ENCODE measurements at places on chromosomes 6 and 20.

DNA sequence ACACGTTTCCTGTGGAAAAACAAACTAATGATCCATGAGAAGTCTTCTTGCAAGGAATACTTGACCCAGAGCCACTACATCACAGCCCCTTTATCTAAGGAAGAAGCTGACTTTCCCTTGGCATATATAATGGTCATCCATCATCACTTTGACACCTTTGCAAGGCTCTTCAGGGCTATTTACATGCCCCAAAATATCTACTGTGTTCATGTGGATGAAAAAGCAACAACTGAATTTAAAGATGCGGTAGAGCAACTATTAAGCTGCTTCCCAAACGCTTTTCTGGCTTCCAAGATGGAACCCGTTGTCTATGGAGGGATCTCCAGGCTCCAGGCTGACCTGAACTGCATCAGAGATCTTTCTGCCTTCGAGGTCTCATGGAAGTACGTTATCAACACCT, 35.4 kb downstream of the GCNT2 start:
- peak overlapping the region; percentile 48 for H3K4me3 ChIP-seq
- H3K27me3 ChIP-seq = no peaks in the 10 kb centered on the region
- H3K4me1 ChIP-seq = no peaks in the 10 kb centered on the region
- DNase-seq = no peak
- H3K27ac ChIP-seq = peak overlapping the region; percentile 78

- no peak for DNase-seq
- no peak overlapping the region for H3K27ac ChIP-seq
Observed at GRCh38 chr20:61538943-61539265, 286.8 kb downstream of the CDH4 start.

DNA sequence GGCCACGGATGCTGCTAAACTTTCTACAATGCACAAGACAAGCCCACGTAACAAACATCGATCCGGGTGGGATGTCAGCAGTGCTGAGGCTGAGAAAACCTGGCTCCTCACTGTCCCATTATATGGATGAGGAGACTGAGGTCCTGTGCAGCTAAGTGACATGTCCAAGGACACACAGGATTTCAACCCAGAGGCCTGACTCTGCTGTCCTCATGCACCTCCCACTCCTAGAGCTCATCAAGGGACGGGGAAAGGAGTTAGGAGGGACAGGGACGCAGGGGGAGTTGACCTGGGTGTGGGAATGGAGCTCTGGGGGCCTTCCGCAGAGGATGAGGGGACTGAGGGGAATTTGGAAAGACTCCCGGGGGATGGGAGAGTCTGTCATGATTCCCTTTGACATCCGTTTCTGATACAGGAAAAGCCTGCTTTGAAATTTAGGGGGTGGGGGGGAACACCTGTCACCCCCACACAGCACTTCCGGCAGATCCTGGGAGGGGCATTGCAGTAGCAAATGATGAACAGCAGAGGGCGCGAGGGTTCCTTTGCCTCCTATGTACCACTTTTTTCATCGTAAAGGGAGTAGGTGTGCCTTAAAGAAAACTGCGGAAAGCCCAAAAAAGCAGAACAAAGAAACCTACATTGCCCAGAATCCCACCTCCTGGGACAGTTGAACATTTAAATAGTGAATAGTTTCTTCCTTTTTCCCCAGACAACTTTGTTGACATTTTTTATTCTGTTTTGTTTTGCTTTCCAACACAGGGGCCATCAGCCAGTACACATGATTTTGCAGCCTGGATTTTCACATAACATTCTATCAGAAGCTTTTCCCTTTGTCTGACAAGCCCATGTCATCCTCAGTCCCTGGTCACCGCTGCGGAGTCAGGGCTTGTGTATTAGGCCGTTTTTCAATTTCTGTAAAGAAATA, 48.6 kb downstream of the SLC2A10 start:
- peak; percentile 37 for DNase-seq
- no peaks in the 10 kb centered on the region for H3K27me3 ChIP-seq
- no peak overlapping the region for H3K27ac ChIP-seq
- no peaks in the 10 kb centered on the region for H3K4me1 ChIP-seq
- H3K4me3 ChIP-seq = no peak overlapping the region
- no peaks in the 10 kb centered on the region for H3K36me3 ChIP-seq

DNA sequence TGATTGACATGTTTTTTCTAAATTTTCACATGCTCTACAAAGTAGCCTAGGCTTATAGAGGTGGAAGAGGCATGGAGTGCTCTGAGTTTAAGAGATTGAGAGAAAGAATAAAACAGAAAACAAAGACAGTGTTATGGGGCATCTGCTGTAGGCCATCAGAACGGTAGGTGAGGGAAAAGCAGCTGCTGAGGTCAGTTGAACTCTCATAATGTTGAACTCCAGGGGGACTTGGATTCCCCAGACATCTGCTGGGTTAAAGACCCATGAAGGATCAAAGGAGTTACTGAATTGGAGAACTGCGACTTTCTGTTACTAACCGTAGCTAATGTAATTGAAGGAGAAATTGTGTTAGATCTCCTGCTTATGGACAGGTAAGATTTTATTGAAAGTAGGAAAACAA, 333.9 kb downstream of the TFAP2B start:
- no peaks in the 10 kb centered on the region for H3K36me3 ChIP-seq
- no peaks in the 10 kb centered on the region for H3K27me3 ChIP-seq
- no peak overlapping the region for H3K4me3 ChIP-seq
- no peak for DNase-seq

GRCh38 chr20:40525351-40525750, 163.7 kb downstream of the MAFB start:
- DNase-seq = no peak
- no peak overlapping the region for H3K4me3 ChIP-seq
- no peaks in the 10 kb centered on the region for H3K27me3 ChIP-seq
- H3K27ac ChIP-seq = no peak overlapping the region
- H3K4me1 ChIP-seq = no peaks in the 10 kb centered on the region

DNA sequence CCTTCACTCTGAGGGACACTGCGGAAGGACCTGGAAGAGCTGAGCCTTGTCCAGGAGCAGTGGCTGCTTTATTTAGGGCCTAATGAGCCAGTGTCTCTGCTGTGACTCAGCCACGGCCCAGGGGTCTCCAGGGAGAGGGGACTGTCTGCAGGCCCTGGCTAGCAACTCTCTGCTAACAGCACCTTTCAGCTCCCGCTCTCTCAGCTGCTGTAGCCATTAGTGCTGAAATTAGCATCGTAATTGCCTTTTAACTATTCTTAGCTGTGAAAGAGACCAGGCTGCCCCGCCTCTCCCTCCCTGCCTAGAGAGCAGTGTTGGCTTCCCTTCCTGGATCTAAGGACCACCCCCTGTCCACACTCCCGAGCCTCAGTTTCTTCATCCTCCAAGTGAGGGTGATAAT, 53.1 kb upstream of the SLC32A1 start:
- H3K4me1 ChIP-seq = peaks cover 16% of the 10 kb centered on the region
- DNase-seq = no peak
- no peaks in the 10 kb centered on the region for H3K36me3 ChIP-seq
- H3K4me3 ChIP-seq = no peak overlapping the region

DNA sequence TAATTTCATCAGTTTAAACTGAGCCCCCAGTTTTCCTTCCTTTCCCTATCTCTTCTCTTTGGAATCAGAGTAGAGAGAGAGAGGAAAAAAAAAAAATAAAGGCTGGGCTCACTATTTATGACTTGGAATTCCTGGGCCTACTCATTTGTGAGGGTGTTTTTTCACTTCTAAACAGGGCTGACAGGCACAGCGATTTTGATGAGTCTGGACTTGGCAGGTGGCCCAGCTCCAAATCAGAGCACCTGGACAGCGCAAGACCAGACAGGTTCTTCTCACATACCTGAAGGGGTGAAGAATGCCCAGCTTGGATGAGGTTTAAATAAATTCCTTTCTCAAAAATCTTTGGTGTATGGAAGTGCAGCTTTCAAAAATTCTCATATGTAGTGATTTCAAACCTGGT, 122.2 kb downstream of the KIF13A start:
- no peaks in the 10 kb centered on the region for H3K27me3 ChIP-seq
- H3K36me3 ChIP-seq = no peaks in the 10 kb centered on the region
- no peak overlapping the region for H3K4me3 ChIP-seq
- DNase-seq = no peak
- H3K27ac ChIP-seq = peak overlapping the region; percentile 31
- H3K4me1 ChIP-seq = peaks cover 68% of the 10 kb centered on the region

- no peak overlapping the region for H3K27ac ChIP-seq
- H3K27me3 ChIP-seq = peaks cover 18% of the 10 kb centered on the region
- H3K4me1 ChIP-seq = peaks cover 10% of the 10 kb centered on the region
- H3K36me3 ChIP-seq = no peaks in the 10 kb centered on the region
- H3K4me3 ChIP-seq = no peak overlapping the region
Observed at GRCh38 chr6:130368576-130368975, 2.8 kb downstream of the TMEM200A start.

- H3K36me3 ChIP-seq = no peaks in the 10 kb centered on the region
- no peaks in the 10 kb centered on the region for H3K27me3 ChIP-seq
- H3K27ac ChIP-seq = no peak overlapping the region
Observed at GRCh38 chr6:7016226-7016625, 91.5 kb upstream of the RREB1 start.

DNA sequence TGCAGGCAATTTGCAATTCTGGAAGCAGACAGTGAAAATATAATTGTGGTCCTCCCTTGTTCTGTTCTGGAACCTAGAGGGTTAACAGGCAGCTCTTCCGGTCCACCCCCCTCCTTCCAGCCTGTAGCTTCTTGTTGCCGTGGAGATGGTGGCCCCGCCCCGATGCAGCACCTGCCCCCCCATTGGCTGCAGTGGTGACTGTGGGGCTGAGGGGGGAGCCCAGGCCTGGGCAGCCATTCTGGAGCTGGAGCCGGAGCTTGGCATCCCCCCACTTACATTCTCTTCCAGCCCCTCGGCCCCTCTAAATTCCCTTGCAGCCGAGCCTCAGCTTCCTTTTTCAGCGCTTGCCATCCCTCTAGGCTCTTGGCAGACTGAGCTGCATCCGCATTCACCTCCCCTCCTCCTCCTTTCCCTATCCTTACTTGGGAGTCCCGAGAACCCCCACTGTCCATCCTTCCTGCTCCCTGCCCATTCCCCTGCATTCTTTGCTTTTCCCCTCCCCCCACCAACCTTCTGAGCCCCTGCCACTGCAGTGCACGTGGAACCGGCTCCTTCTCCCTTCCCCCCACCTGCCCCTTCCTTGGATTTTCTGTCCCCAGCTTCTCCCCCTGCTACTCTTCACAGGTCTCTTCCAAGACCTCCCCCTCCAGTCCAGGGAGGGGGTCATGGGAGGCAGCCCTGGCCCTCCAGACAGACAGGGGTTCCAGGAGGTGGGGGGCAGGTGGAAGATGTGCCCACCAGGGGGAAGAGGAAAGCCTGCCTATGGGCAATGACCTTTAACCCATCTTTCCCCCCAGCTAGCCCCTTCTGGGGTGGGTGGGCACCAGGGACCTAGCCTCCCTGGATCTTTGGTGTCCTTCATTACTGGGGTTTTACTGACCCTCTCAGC, 11.4 kb downstream of the SYNGAP1 start:
- H3K27me3 ChIP-seq = no peaks in the 10 kb centered on the region
- H3K4me1 ChIP-seq = peaks cover 69% of the 10 kb centered on the region
- DNase-seq = peak; percentile 63
- H3K4me3 ChIP-seq = no peak overlapping the region
- H3K36me3 ChIP-seq = peaks cover 12% of the 10 kb centered on the region
- H3K27ac ChIP-seq = peak overlapping the region; percentile 18

GRCh38 chr20:10133532-10133931, 85.1 kb upstream of the SNAP25 start:
- peaks cover 11% of the 10 kb centered on the region for H3K4me1 ChIP-seq
- no peaks in the 10 kb centered on the region for H3K36me3 ChIP-seq
- H3K27ac ChIP-seq = no peak overlapping the region
- H3K27me3 ChIP-seq = no peaks in the 10 kb centered on the region
- DNase-seq = no peak

GRCh38 chr20:43736588-43737158, 9.9 kb upstream of the GTSF1L start:
- H3K4me1 ChIP-seq = no peaks in the 10 kb centered on the region
- no peak overlapping the region for H3K27ac ChIP-seq
- H3K27me3 ChIP-seq = no peaks in the 10 kb centered on the region
- H3K4me3 ChIP-seq = no peak overlapping the region

DNA sequence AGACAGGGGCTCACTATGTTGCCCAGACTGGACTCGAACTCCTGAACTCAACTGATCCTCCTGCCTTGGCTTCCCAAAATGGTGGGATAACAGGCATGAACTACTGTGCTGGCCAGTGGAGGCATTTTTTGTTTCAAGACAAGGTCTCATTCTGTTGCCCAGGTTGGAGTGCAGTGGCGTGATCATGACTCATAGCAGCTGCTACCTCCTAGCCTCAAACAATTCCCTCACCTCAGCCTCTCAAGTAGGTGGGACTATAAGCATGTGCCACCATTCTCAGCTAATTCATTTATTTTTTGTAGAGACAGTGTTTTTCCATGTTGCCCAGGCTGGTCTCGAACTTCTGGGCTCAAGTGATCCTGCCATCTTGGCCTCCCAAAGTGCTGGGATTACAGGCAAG, 17.2 kb downstream of the ENPP3 start:
- no peaks in the 10 kb centered on the region for H3K4me1 ChIP-seq
- H3K27me3 ChIP-seq = no peaks in the 10 kb centered on the region
- DNase-seq = no peak
- H3K4me3 ChIP-seq = no peak overlapping the region

- peaks cover 7% of the 10 kb centered on the region for H3K27me3 ChIP-seq
- DNase-seq = no peak
- H3K36me3 ChIP-seq = no peaks in the 10 kb centered on the region
- H3K27ac ChIP-seq = no peak overlapping the region
Observed at GRCh38 chr6:43278524-43279078, 19.5 kb upstream of the SLC22A7 start.

DNA sequence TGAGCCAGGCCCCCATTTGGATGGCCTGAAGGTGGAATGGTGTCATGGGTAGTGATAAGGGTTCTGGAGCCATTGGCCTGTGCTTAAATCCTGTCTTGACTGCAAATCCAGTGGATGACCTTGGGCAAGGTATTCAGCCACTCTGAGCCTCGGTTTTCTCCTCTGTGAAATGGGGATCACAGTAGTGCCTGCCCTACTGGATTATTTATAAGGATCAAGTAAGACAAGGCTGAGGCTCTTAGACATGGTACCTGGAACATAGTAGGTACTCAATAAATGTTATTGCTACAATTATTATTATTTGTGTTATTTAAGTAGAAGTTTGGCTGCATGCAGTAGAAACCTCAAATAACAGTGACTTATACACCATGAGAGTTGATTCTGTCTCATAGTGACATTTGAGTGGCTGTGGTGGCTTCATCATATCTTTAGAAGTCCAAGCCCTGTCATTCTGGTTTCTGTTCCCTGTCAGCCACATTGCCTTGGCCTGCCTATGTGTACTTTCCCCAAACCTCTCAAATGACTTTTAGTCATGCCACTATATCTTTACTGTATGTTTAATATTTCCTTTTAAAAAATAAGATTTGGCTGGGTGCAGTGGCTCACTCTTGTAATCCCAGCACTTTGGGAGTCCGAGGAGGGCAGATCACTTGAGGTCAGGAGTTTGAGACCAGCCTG, 37.6 kb upstream of the CHMP4B start:
- no peaks in the 10 kb centered on the region for H3K27me3 ChIP-seq
- H3K4me1 ChIP-seq = no peaks in the 10 kb centered on the region
- no peak overlapping the region for H3K27ac ChIP-seq
- H3K36me3 ChIP-seq = no peaks in the 10 kb centered on the region
- no peak for DNase-seq
- no peak overlapping the region for H3K4me3 ChIP-seq

Data from heart left ventricle (tissue), 16 donors.